ENCODE measurements at places on chromosomes 3 and 15. TPM values are rescaled to one million over a fixed set of nuclear protein-coding genes. Genes with fewer than 3 reads are reported as not detected.
A peak's percentile ranks its signal among the peaks of the same experiment; 100 is the strongest.

GRCh38 chr15:40908095-40908494 lies 13.8 kb downstream of the VPS18 start:
- DNase-seq: no peak

DNA sequence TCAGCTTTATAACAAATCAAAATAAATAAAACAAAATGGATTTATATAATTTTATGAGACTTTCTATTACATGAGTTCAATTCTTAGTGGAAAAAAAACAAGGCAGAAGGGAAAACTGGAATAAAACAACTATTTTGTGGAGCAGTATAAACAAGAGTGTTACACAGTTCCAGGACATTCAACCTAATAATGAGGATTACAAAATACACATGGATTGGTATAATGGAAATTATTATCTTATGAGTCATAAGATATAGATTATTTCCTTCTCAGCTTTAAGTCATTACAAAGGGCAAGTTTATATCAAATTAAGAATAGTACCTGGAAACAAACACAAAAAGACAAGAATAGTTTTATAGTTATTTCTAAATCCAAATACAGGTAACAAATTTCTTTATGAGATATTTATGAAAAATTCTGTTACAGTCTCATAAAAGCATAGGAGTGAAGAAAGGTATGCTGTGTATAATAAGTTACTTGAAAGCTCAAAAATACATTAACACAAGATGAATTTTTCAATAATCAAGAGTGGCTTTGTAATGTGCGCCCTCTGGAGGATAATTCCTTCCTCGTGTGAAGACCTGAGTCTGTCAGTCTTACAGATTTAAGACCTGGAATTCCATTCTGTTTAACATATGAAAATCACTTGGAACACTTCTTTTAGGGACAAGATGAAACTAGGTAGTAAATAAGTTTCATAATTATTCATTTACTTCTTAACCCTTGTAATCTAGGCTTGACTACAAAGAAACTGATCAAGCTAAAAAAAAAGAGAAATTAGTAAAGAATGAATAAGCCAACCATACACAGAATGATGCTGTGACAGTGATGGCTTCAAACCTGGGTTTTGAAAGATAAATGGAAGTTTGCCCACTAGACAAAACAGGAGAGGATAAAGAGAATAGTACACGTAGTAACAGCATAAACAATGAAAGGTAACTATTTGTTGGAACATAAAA lies 9.5 kb downstream of the COPS2 start:
- no peak for DNase-seq

DNA sequence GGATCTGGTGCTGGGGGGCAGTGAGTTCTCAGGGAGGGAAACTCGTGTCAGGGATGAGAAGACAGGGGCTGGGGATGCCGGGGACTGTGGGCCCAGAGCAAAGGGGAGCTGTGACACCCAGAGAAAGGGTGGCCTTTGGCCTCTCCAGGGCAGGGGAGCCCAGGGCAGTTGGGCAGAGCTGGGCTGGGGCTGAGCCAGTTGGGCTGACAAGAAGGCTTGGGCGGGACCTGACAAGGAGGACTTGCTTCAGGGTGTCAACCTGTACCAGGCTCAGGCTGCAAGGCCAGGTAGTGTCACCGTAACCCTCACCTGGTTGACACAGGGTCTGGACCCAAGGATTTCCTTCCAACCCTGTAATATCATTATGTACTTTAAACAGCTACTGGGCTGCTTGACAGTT lies 13.2 kb upstream of the ANPEP start:
- DNase-seq: no peak

The HRG gene
- not detected for total RNA-seq

- DNase-seq: no peak
Measured at GRCh38 chr3:43010638-43011037, 31.5 kb downstream of the GASK1A start.

GRCh38 chr3:145251311-145251710 lies 909.7 kb downstream of the PLOD2 start:
- no peak for DNase-seq

The GOLGA8J gene
- not detected for total RNA-seq

- no peak for DNase-seq
Measured at GRCh38 chr3:177321819-177322218, 124.5 kb upstream of the TBL1XR1 start.

DNA sequence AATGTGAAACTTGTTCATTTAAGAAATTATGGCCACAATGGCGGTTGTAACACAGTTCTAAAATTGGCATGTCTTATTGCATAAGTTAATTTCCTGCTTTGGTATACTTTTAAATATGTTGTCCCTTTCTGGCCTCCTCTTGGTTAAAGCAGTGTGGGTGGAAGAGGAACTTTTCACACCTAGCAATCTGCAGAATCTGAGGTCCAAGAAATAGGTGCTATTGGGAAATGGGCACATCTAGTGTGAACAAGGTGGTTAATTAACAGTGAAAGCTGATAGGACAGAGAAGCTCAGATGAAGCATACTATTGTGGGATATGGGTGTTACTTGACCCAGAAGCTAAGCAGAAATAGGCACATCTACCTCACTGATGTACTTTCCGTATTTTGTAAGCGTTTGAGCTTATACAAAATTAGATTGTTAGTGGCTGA lies 10.6 kb downstream of the CMC1 start:
- DNase-seq: no peak

DNA sequence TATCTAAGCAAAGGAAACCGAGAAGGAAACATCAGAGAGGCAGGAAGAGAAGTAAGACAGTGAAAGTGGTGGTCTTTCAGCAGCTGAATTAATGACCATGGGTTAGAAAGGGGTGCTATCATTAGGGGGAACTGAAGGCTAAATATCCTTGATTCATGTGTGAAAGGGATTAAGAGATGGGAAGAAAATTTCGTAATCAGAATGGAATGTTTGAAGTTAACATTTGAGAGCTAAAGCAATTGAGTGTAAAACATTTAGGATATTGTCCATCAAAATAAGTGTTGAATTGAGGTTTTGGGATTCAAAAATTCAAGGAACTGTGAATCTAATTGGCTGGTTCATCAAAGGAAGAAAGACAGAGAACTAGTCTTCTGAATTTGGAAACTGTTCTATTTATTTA lies 4.1 kb upstream of the ECT2 start:
- no peak for DNase-seq

GRCh38 chr3:27824312-27825200 lies 102.4 kb upstream of the EOMES start:
- DNase-seq: no peak

GRCh38 chr15:85727068-85727467 lies 67.7 kb downstream of the KLHL25 start:
- DNase-seq: no peak

DNA sequence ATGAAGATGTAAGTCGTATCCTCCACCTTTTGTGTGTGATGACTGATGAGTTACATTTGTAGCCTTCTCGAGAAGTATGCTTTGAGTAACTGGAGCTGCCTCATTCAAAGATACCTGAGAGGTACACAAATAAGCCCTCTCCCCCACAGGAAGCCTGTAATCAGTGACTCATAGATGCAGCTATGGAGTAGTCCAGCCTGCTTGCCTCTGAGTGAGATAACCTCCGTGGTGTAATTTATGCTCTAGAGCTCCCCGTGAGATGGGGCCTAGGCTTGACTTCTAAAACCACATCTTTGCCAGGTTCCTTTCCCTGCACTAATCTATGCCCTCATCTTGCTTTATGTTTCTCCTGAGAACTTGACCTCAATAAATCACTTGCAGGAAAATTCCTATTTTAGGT lies 291.7 kb downstream of the SUCLG2 start:
- no peak for DNase-seq

- no peak for DNase-seq
Measured at GRCh38 chr15:32792436-32792835, 74.6 kb downstream of the GREM1 start.

GRCh38 chr3:25384471-25384870 lies 43.6 kb upstream of the RARB start:
- DNase-seq: no peak

The HTD2 gene
- total RNA-seq: 11.4 TPM

The TRIM59 gene
- total RNA-seq: 23.4 TPM

- peak; percentile 58 for DNase-seq
Measured at GRCh38 chr15:98865397-98866339, 141.9 kb downstream of the PGPEP1L start.

DNA sequence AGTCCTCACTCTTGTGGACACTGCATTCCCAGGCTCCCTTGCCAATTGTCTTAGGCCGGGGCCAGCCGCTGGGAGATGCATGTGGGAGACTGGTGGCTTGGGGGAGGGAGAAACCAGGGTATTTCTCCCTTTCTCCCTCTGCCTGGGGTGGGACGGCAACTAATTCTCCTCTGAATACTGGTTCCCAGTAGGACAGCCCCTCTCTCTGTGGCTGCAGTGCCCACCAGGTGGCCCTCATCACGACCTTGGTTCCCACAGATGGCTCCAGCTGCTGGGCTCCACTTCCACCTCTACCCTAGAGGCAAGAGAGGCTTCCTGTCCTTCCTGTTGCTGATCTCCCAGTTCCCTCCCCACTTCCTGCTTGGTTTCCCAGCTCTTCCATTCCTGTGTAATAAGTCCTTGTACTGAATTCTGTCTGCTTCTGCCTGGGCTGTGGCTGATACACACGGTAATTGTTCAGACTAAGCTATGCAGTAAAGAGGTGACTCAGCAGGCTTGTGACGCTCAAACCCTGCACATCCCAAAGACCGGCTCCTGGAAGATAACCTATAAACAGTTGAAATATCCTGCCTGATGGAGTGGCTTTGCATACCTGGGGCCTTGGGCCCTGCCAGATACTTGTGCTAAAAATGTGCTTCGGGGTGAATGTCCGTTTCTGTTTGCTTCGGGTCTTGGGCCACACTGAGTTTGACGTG lies 20.4 kb upstream of the COPG1 start:
- no peak for DNase-seq

GRCh38 chr3:14520967-14521366 lies 19.2 kb downstream of the GRIP2 start:
- no peak for DNase-seq

The ECE2 gene
- total RNA-seq: not detected

The LSAMP gene
- 0.02 TPM for total RNA-seq

The CLSTN2 gene
- not detected for total RNA-seq

The CCDC9B gene
- total RNA-seq: 2.1 TPM

DNA sequence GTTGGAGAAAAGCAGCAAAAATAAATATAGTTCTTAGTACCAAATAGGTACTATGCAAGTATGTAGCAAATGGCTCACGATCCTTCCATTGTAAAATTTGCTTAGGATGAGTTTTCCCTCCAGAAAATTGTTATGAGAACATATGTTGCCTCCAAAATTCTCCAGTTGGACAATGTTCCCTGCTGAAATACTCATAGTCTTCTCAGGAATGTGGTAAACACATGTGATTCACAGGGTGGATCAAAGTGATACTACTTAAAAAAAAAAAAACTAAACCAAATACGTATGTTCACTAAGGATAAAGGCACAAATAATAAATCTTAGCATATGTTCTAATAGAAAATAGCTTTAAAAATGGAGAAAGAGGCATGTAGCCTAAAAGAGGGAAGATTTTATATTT lies 84.3 kb upstream of the ZNF385D start:
- no peak for DNase-seq

The ZNF774 gene
- 2.9 TPM for total RNA-seq

DNA sequence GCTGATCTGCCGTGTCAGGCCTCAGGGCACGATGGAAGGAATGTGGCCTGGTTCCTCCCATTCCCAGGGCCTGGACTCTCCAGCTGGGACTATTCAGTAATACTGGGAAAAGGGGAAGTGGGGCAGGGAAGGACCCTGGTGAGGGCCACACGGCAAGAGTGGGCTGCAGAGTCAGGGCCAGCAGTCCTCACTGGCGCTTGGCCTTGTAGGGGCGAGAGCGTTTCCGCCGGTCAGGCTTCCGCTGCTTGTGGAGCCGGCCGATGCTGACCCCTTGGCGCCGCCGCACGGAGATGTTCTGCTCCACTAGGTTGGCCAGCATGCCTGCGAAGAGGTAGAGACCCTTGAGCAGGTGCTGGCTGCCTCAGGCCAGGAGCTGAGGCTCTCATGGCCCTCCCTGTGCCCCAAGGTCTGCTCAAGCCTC lies 42.8 kb downstream of the SEMA3G start:
- no peak for DNase-seq

GRCh38 chr15:83340087-83340486 lies 55.6 kb upstream of the BNC1 start:
- no peak for DNase-seq

The FAM227B gene
- total RNA-seq: 4.5 TPM

DNA sequence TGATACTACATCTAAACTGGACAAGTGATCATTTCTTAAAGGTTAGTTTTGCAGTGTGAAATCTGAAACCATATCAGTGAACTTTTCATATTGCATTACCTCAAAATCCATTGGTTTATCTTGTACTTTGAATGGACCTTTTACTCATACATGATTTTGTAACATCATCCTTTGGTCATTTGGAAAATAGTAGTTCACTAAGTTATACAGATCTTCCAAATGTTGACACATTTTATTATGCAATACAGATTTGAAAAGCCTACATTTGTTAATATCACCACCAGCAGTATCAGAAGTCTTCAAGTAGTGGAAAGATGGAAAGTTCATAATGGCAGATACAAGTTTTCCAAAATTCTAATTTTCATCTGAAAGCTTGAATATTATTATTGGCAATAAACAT lies 64.0 kb upstream of the CDV3 start:
- DNase-seq: no peak

GRCh38 chr3:127489357-127489756 lies 101.2 kb downstream of the TPRA1 start:
- DNase-seq: no peak

DNA sequence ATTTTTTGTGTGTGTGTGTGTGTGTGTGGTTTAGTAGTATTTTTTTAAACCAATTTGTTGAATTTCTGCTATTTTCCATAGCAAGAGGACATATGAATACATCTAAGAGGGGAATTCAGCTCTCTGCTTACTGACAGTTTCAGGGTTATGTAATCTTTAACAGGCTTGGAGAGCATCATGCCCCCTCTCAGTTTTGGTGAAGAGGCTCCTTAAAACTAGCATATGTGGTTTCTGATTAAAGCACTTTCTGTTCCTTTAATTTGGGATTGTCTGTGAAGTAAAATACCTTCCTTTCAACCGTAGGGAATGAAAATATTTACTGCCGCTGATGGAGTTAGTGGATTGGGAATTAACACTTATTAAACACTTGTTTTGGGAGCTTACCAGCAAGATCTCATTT lies 19.4 kb upstream of the NFKBIZ start:
- DNase-seq: no peak

All from activated B cell treated with CpG ODN at 0.5 μM for 24 hours (primary cell).